ENCODE measurements at places on chromosomes 4 and X.

GRCh38 chr4:153143527-153144348 lies 60.5 kb upstream of the TRIM2 start:
- DNase-seq, result no peak

- DNase-seq, result no peak
Observed at GRCh38 chrX:81890521-81890920, 688.6 kb downstream of the SH3BGRL start.

DNA sequence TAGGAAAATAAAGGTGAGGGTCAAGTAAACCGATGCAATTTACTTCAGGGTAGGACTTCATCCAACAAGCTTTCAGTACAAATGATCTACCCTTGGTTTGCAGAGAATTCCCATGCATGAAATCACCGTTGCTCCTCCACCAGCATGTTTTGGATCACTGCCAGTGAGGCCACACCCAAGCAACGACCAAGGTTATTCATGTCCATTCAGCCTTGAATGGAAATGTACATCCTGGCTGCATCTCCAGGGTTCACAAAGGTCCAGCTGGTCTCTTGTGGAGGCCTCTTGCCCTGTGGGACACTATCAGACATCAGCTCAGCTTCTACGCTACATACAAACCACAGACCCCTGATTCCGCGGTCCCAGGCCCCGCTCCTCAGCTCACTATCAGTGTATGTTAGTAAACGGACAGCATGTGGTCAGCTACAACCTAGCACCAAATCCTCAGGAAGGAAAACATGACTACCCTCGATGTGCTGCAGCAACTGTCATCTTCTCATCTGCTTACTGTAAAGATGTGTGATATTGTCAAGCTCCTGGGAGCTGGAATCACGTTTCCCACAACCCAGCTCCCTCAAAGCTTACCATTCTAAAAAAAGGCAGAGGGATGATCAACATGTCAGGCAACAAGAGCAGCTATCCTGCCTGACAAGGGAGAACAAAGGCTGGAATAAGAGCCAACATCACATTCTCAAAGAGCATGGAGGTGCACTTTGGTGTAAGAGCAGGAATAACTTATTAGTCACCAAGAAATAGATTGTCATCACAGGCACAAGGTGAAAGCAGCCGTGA lies 4.9 kb downstream of the LYAR start:
- DNase-seq, result no peak

GRCh38 chr4:7055990-7056325 lies 11.9 kb downstream of the GRPEL1 start:
- DNase-seq, result no peak

- DNase-seq, result no peak
Observed at GRCh38 chr4:52263607-52264006, 212.5 kb downstream of the SPATA18 start.

DNA sequence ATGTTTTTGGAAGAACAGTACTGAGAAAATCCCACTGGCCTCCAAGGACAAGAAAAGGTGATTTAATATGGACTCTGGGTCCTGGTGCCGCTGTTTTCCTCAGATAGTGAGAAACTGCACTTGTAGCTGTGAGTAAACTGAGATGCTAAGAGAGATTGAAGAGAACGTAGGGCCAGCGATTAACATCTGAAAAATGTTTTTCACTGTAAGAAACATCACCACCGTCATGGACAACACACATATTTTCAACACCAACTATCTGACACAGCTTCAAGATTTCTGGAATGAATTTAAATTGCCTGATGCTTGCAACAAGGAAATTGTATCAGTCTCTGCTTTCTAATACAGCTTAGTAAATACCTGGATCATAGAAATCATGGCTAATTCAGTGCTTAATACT lies 158.2 kb upstream of the SMIM31 start:
- DNase-seq, result no peak

- no peak for DNase-seq
Observed at GRCh38 chrX:130009658-130010223, 27.3 kb downstream of the BCORL1 start.

DNA sequence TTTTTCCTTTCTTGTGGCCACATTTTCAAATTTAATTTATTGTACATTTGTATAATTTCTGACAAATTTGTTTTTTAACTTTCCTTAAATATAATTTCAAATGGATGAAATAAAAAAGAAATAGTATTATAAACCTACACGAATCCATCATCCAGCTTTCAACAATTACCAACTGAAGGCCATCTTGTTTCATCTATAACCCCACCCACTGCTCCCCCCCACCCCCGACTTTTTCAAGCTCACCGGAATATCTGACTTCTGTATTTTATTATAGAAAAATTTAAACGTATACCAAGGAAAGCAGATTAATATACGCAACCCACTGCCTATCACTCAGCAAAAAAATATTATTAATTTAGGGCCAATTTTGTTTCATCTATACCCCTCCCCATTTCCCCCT lies 1.1 kb downstream of the MORF4L2 start:
- no peak for DNase-seq

DNA sequence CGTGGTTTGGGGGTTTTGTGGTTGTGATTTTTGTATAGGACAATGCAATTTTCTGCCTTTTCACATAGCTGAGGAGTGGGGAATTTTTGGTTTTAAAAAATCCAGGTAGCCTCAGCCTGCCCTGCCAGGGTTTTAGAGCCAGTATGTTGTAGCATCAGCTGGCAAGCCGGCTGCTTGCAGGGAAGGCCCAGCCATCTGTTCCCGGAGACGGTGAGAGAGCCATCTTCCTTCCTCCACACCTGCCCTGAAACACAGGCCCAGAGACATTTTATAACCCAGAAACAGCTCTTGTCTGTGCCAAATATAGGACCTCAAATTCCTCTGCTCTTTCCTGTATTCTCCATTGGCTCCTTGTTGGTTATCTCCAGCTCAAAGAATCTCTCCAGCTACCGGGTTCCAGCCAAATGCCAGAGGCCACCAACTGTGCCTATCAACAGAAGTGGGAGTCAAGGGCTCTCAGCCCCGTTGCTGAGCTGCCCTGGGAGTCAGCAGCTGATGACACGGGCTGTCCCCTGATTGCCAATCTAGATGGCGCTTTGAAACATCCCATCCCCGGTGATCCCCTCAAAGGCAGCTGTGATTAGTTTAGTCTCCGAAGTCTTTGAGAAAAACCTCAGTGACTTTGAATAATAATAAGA lies 595.2 kb downstream of the MID1IP1 start:
- DNase-seq, result no peak

DNA sequence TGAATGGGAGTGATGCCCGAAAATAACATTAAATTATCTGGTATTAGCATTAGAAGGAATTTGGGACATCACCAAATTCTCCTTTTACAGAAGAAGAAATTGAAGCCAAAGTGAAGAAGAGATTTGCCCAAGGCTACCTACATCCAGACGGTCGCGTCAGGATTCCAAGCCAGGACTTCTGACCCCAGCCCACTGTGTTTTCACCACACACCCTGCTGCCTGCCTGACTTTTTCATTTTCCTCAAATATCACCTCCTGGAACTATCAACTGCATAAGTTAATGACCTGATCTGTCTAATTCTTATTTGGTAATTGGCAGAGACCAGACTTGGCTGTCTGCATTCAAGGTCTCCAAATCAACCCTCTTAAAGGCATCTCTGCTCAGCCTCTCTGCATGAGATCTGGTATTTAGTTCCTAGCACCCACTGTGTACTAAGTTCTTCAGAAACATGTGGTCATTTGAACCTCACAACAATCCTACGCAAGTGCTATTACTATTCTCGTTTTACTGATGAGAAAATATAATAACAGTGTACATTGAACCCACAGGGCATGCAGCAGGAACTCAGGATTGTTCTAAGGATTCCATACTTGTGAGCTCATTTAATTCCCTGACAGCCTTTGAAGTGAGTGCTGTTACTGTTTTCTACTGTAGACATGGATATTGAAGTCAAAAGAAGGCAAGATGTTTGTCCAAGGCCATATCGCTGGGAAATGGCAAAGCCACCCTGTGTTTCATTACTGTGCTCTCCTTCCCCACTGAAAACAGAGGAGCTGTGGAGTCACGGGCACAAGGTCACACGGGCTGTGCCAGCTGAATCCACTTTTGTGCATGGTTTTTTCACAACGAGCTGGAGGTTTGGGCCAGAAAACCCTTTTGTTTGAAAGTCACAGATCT lies 195.2 kb upstream of the C1QTNF7 start:
- DNase-seq, result no peak

DNA sequence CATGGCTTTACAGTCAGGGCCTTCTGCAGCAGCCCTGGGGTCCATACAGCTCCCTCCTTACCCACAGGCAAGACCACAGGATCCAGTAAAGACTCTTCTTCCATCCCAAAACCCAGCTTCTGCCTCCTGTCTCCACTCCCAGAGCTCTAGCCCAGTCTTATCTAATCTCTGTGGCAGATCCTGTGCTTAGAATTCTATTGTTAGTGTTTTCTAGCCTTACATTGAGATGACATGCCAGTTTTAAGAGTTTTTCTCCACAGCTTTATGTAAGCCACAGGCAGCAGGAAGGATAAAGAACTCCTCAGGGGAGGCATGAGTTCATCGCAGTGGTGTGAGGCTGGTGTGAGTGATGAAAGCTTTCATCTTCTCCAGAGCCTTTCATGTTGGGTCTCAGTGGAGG lies 129.1 kb downstream of the RCHY1 start:
- no peak for DNase-seq

GRCh38 chrX:30892591-30892990 lies 3.5 kb upstream of the TAB3 start:
- DNase-seq, result no peak

GRCh38 chrX:17412692-17413091 lies 37.7 kb downstream of the NHS start:
- DNase-seq, result no peak

- DNase-seq, result no peak
Observed at GRCh38 chrX:142891046-142891445, 134.7 kb upstream of the SPANXN4 start.

DNA sequence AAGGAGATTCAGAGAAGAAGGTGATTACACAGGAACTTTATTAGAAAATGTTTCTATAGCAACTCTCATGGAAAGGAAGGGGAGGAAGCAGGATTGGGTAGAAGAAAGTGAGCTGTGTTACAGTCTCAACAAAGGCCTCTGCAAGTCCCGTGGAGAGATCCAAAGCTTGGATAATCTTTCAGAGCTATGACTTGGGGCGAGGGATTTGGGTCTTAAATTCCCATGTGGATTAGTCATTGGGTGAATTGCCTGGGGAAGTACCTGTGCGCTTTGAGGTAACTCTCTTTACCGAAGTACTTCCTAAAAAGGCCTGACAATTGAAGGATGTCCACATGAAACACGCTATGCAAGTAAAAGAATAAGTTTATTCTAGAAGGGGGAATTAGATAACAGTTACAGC lies 133.8 kb upstream of the ANKRD50 start:
- DNase-seq, result no peak

DNA sequence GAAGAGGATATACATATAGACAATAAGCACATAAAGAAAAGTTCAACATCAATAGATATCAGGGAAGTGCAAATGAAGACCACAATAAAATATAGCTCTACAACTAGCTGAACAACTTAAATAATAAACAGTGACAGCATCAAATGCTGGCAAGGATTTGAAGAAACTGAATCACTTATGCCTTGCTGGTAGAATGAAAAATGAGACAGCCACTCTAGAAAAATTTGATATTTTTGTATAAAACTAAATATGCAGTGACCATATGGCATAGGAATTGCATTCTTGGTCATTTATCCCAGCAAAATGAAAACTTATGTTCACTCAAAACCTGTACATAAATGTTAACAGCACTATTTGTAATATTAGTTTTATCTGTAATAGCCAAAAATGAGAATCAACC lies 1102.0 kb downstream of the C4orf33 start:
- no peak for DNase-seq

DNA sequence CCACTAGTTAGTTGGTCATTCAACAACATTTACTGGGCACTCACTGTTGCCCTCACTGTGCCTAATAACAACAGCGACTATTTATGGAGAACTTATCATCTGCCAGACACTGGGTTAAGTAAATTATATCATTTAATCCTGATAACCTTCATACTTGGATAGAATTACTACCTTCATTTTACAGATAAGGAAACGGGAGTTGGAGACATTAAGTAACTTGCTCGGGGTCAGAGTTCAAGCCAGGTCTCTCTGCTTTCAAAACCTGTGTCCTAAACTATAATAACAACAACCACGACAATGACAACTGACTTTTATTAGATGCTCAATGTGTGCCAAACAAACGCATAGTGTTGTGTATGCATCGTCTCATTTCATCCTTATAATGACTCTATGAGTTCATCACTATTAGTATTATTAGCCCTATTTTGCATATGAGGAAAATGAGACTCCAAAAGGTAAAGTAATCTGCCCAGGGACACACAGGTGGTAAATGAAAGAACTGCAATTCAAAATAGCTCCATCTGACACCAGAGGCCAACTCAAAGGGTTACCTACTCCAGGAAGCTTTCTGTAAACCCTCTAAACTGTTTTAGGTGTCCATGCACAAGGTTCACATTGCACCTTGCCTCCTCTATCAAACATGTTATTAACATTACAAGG lies 98.4 kb upstream of the ACSL4 start:
- no peak for DNase-seq

DNA sequence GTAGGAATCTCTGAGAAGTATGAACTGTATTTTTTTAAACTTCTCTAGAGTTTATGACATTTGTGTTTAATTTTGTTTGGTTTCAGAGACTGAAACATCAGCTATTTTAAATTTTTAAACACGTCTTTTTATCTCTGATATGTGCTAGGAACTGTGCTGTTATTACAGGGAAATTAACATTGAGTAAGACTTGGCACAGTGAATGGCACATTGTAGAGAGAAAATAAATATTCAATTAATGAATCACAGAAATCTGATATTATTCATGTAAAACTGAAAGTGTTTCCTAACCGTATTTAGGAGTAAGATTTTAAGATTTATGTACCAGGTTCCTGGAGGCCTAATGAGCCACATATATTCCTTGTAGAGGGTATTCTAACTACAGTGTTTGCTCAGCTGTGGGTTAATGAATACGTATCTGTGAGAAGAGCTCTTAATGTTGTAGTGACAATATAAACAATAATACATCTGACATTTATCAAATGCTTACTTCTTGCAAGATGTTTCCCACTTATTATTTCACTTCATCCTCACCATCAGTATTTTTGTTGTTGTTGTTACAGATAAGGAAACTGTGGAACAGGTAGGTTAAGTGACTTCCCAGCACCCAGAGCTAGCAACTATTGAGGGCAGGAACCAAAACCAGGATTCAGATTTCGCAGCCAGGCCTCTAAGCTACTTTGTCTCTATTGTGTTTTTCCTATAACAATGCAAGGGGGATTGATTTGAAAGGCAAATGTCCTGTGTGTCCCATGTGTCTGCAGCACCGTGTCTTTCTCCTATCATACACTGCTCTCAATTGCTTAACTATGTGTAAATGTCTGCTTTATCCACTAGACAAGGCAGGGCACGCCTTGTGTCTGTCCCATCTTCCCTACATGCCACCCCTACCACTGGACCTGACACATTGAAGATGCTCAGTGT lies 121.1 kb upstream of the FAM9C start:
- DNase-seq, result no peak

DNA sequence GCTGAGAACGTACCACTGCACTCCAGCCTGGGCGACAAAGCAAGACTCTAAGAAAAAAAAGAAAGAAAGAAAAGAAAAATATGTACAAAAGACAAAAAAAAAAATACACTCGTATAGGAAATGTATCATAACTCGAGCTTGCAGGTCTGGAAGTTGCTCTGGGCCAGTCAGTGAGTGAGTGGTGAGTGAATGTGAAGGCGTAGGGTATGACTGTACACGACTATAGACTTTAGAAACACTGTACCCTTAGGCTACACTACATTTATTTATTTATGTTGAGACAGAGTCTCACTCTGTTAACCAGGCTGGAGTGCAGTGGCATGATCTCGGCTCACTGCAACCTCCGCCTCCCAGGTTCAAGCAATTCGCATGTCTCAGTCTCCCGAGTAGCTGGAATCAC lies 29.4 kb downstream of the EVC2 start:
- no peak for DNase-seq

GRCh38 chr4:145326491-145326890 lies 146.1 kb upstream of the OTUD4 start:
- DNase-seq, result no peak
